NCI-H2081 treated with DMSO at 0.1 percent for 48 hours (cell line): ENCODE measurements at places on chromosomes 2 and 18.

GRCh38 chr2:11742702-11743357 lies 3.6 kb upstream of the LPIN1 start:
- no peak for DNase-seq

GRCh38 chr2:195009202-195009601 lies 647.8 kb upstream of the SLC39A10 start:
- no peak for DNase-seq

DNA sequence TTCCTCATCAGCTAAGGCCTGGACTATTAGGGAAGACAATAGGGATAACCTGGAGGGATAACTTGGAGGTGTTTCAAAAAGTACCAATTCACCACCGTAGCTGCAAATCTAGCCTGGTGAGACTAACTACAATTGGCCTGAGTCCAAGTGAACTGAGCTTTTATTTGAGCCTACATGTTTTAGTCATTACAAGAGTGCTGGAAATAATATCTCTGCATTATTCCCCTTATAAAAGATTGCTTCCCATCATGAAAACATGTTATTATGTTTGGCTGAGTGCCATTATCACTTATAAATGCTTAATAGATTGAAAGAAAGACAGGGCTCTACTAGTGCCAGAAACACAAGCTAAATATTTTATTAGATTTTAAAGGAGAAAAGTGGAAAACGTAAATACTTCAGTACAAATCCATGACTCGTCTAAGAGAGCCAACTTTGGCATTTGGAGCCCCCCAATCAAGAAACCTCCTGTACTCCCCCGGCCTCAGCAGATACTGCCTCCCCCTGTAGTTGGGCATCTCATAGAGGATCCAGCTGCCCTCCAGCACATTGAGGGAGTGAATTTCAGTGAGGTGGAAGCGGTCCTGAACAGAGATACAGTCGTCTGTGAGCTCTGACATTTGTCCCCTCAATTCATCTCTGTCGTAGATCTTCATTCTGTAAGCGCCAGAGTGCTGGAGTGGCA lies 3.6 kb downstream of the CRYGB start:
- peak; percentile 91 for DNase-seq

- DNase-seq = no peak
These were observed 118.5 kb downstream of the BAZ2B start for GRCh38 chr2:159497847-159498246.

- peak; percentile 18 for DNase-seq
These were observed 123.8 kb downstream of the AKAIN1 start for GRCh38 chr18:5073026-5073944.

- DNase-seq = no peak
These were observed 638.2 kb downstream of the FBXO15 start for GRCh38 chr18:73509460-73509859.

DNA sequence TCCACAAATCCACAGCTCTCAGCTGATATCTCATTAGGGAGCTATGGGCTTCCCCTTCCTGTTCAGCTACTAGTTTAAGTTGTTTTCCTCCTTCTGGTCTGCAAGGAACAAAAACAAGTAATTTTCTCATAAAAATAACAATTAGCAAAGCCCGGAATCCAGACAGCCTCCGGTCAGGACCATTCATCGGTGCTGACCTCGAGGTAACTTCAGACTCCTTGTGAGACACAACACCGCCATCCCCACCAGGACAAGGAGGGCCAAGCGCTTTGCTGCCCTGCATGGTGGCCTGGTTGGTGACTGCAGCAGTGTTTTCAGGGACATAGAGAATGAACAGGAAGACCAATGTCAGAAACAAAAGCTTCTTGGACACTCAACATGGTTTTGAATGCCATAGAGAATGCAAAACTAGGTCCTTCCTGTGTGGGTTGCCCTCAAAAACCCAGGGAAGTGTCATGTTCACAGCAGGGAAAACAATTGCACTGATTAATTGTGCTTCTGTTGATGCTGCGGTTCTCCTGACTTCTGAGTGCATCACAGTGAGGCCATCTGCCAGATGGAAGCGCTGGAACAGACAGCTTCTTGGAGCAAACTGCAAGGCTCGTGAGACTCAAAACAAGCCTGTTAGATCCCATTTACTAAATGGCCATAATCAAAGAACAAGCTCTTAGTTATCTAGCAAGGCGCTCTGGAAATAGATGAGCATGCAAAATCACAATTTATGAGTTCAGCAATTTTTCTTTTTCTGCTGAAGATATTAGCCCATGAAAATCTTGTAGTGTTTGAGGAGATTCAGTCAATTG lies 77.1 kb downstream of the HS1BP3 start:
- no peak for DNase-seq

GRCh38 chr18:13616525-13617035 lies 109.8 kb downstream of the FAM210A start:
- DNase-seq = no peak

DNA sequence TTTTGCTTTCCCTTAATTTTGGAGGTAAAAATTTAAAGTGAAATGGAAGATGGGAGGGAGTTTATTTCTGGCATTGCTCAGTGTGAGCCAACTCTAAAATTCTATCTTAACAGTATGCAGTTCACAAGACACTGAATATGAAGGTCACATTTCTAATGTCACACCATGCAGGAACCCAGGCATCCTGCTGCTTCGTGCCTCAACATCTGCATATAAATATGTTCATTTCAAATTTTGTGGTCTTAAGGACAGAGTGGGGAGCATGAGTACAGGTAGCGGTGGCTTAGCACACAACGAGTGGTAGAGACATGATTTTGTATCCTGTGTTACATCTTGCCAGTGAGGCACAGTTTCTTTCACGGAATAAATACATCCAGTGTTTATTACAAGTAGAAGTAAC lies 102.4 kb downstream of the ARL4C start:
- DNase-seq = no peak

DNA sequence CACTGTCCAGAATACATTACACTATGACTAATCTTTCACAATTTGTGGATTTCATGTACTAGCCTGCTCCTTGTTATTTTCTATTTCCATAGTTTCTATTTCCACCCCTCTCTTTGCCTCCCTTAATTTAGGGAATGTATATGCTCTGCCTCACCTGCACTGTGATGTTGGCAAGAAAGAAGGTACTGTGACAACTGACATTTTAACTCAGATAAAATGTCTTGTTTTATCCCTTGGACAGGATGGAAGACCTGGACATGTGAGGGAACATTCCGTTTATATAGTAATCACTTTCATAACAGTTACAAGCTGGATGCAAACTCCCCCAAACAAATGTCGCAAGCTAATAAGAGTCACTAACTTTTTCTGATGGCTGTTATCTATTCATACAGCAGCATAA lies 21.5 kb upstream of the DSG3 start:
- DNase-seq = no peak

DNA sequence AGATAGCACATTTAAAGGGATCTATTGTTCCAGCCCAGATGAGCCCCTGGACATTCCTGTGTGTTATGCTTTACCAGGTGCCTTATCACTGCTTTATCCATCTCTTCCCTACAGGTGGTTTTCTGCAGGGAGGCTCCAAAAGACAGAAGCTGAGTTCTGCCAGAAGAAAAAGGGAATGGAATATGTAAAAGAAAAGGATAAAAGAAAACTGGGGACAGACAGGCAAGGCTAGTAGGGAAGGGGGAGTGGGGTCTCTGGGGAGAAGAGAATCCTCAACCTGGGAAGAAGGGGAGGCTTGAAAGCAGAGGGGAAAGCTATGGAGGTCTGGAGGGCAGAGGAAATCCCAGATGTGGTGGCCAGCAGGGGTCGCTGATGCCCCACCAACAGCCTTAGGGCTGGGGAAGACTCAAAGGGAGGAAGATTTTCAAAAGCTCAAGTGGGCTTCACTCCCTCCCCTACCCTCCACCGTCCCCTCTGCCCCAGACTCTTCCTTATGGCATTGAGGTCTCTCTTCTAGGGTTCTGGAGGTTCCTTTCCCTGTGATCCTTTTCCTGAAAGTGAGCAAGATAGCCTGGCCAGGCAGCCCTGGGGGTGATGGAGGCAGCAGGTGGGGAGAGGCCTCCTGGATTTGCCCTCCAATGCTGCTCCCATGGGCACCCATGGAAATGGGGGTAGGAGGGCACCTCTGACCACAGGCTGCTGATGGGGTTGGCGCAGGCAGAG lies 178.1 kb upstream of the PKDCC start:
- DNase-seq = no peak

- no peak for DNase-seq
These were observed 23.1 kb downstream of the PASK start for GRCh38 chr2:241126201-241126611.

DNA sequence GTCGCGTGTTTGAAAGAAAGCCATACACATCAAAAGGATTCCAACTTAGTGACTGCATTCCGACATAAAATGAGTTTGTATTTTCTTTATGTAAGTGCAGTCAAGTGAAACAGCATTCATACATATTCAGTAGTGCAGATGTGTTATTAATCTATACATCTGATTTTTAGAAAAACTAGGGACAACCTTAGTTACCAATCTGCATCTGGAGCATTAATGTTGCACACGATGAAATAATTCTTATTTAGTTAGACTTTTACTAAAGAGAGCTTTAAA lies 1.9 kb downstream of the GORASP2 start:
- no peak for DNase-seq

DNA sequence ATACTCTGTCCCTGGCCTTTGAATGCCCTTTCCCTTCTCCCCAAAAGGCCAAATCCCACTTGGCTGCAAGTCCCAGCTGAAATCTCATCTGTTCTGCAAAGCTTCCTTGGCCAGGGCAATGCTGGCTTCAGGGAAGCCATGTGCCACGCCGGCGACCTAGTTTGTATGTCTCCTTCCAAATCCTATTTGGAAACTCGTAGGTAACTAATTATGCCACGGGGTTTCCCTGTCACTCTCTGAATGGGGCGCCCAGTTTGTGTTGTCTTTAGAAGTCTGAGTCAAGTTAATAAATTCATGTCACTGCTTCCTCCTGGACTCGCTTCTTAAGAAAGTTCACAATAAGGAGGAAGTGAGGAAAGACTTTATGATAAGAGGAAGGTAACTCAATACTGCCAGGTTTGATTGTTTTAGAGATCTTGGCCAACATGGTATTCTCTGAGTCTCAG lies 19.1 kb downstream of the FHL2 start:
- DNase-seq = no peak

DNA sequence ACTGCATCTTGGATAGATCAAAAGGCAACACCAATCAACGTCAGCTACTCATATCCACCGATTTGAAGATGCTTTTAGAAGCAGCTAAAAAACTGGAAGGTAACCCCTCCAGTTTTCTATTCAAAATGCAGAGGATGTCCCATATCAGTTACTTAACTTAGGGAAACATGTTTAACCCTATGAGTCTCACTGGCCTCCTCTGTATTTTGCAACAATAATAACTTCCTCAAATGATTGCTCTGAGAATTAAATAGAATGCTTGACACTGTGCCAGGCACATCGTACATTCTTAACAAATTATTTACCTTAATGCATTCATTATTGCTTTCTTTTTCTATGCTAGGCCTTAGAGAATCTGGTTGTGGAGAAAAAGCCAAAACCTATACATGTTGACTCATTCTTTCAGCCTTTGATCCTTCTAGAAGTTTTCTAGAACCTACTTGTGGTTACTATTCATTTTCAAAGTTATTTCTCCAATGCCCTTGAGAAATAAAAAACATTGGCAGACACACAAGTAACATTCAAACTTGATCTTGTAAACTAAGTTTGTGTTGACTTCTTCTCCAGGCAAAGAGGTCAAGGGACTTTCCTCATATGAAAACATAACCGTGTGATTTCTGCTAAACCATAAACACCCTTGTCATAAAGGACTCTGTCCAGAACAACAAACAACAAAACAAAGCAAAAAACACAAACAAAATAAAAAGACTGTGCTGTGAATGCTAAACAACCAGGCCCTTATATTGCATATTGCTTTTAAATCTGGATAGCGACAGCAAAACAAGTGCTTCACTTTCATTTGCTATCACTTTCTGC lies 4.6 kb downstream of the DOCK10 start:
- DNase-seq = no peak

DNA sequence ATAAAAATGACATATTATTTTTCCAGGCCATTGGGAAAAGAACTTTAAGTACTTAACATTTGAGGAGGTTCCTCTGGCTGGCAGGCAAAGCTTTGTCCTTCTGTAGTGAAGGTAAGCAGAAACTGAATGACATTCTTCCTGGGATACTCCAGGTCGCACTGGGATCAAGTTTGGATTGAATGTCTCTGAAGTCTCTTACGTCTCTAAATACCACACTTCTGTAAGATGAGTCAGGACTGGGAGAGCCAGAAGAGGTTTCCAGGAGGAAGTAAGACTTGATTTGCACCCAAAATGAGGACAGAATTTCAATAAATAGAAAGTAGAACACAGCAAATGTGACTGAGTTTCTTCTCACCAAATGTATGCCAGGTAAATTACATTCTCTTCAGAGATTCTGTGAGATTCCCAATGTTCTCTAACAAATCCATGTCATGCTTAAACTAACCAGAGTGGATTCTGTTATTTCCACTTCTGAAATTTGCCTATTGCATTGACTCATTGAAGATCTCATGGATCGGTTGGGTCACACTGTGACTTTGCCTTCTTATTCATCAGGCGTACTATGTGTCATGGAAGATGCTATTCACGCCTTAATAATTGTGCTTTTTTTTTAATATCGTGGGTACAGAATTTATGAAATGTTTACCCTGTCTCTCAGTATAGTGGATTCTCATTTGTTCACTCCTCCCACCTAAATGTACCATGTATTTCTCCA lies 25.5 kb upstream of the VIT start:
- DNase-seq = no peak

DNA sequence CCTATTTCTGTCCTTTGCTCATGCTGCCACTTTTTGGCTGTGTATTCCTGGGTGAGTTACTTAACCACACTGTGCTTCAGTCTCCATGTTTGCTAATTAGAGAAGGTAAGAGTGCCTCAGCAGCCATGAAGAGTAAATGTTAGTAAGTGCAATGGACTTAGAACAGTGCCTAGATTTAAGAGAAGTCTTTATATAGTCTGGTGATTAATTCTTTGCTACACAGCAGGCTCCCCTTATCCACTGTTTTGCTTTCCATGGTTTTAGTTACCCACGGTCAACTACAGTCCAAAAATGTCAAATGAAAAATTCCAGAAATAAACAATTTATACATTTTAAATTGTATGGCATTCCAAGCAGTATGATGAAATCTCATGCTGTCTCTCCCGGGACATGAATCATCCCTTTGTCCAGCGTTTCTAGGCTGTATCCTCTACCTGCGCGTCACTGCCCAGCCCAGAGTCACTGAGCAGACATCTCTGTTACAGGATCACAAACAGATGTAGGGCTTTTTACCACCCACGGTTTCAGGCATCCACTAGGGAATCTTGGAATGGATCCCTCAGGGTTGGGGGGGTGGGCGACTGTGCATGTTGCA lies 91.0 kb downstream of the CTIF start:
- no peak for DNase-seq
